ENCODE measurements at places on chromosomes 4 and X.

GRCh38 chrX:41435708-41436107, 11.4 kb upstream of the NYX start:
- H3K4me1 ChIP-seq = no peaks in the 10 kb centered on the region
- H3K4me3 ChIP-seq = no peak overlapping the region
- no peaks in the 10 kb centered on the region for H3K27me3 ChIP-seq
- ATAC-seq = no peak
- H3K27ac ChIP-seq = no peak overlapping the region

- no peaks in the 10 kb centered on the region for H3K27me3 ChIP-seq
- peak overlapping the region; percentile 55 for H3K4me3 ChIP-seq
- no peak overlapping the region for H3K27ac ChIP-seq
- H3K36me3 ChIP-seq = no peaks in the 10 kb centered on the region
These were observed 5.4 kb upstream of the LOC101059915 start for GRCh38 chrX:71661919-71662318.

DNA sequence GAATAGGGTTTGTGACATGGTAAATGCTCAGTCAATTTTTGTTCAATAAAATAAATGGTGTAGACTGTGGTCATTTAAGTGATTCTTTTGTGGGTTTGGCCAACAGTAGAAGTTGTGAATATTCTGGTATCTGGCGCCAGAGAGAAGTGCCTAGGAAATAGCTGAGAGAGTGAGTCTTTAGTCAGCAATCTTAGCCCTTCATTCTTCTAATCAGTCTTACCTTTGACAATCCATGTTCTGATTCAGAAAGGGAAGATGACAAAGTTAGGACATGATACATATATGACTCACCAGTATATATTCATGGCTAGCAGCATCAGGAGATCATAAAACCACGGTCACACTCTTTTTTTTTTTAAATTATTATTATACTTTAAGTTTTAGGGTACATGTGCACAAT, 141.8 kb upstream of the PCDH18 start:
- no peak overlapping the region for H3K4me3 ChIP-seq
- no peak for ATAC-seq
- H3K27me3 ChIP-seq = no peaks in the 10 kb centered on the region
- no peaks in the 10 kb centered on the region for H3K4me1 ChIP-seq
- H3K27ac ChIP-seq = no peak overlapping the region

GRCh38 chr4:39825090-39825489, 127.2 kb downstream of the UBE2K start:
- peaks cover 4% of the 10 kb centered on the region for H3K4me1 ChIP-seq
- peaks cover 74% of the 10 kb centered on the region for H3K36me3 ChIP-seq

Measured in activated T-helper 17 cell treated with anti-CD3 and anti-CD28 coated beads, Interleukin-2, amount 50 U/mL, for 72 hours (primary cell).